ENCODE measurements at places on chromosomes 13 and 19. TPM values are rescaled to one million over a fixed set of nuclear protein-coding genes. Genes with fewer than 3 reads are reported as not detected.

Gene MBD3L2
- total RNA-seq, result not detected

Gene ZNF729
- total RNA-seq, result under 0.01 TPM

Gene LILRA2
- not detected for total RNA-seq

Gene NLRP13
- total RNA-seq, result not detected

Data from regular cardiac myocyte (primary cell).